Pons (tissue), 1 donor: ENCODE measurements at places on chromosomes 16 and 17.
A peak's percentile ranks its signal among the peaks of the same experiment; 100 is the strongest.

DNA sequence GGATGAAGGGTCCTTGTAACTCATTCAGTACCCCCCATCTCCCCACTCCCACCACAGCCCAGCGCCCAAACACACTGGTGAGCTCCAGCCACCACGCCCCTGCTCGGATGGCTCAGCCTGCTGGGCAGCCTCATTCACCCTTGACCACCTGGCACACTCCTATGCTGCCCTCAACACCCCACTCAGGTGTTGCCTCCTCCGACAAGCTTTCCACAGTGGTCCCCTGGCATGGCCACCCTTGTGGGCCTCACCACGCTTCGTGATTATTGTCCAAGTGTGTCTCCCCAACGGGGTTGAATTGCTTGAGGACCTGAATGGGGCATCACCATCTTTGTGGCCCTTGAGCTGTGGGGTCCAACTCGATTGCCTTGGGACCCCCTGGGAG, 12.0 kb upstream of the DOC2B start:
- DNase-seq: no peak

GRCh38 chr17:8622191-8622590, 8.3 kb downstream of the MYH10 start:
- DNase-seq: no peak

DNA sequence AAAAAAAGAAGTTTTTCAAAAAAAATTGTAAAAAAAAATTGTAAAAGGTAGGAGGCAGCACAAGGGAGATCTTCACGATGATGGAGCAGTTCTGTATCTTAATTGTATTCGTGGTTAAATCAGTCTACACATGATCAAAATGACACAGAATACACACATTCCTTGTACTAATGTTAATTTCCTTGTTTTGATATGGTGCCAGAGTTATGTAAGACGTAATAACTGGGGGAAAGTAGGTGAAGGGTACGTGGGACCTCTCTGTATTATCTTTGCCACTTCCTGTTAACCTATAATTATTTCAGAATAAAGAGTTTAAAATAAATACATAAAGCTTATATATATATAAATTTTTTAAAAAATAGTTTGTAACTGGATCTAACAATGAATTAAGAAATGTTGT, 36.8 kb downstream of the HELZ start:
- DNase-seq: no peak

- no peak for DNase-seq
Observed at GRCh38 chr17:21419299-21420239, 43.4 kb downstream of the KCNJ12 start.

DNA sequence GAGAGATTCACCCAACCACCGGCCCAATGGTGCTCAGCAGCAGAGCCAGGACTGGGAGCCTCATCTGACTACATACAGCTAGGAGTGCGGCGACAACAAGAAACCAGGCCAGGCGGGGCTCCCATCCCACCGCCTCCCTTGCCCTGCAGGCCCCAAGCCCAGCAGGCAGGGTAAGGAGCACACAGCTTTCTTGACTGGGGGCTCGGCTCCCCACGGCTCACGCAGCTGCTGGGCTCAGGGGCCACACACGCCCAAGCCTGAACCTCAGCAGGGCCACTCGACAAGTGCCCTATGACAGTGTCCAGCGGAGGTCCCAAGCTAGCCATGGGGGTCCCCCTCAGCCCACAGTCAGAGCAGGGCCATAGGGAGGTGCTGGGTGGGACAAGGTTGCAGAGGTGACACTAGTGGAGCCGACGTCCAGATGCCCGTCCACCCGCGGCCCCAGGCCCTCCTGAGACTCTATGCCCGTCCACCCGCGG, 13.7 kb downstream of the PIEZO1 start:
- no peak for DNase-seq

GRCh38 chr16:2472885-2473445, 1.9 kb downstream of the NTN3 start:
- DNase-seq: no peak

DNA sequence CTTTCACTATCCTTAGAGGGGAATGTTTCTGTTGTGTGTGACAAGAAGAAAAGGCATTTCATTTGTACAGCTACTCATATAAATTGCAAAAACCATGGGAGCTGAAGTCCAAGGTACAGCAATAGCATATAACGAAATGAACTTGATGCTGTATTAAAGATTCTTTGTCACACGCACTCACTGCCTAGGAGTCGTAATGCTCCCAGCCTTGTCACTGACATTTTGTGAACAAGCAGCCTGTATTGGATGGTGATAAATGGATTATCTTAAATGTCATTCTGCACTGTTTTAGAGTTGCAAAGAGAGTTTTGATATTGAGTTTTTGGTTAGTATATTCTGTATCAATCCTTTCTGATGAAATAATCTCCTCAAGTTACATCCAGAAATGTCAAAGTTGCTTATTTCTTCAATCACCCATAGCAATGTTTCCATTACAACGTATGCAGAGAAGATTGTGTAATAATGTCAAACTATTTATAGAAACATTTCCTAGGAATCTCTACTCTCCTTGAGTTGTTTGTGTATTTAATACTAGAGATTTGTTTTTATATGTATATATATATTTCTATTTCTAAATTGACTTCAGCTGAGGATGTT, 270.6 kb downstream of the FTO start:
- DNase-seq: no peak

DNA sequence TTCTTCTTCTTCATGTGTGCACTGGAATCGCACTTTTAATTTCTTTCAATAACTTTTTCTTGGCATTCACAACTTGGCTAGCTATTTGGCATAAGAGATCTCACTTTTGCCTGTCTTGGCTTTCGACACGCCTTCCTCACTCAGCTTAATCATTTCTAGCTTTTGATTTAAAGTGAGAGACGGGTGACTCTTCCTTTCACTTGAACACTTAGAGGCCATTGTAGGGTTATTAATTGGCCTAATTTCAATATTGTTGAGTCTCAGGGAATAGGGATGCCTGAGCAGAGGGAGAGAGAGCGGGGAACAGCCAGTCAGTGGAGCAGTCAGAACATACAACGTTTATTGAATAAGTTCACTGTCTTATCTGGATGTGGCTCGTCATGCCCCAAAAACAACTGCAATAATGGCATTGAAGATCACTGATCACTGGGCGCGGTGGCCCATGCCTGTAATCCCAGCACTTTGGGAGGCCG, 200.3 kb downstream of the SEC14L1 start:
- DNase-seq: no peak

- DNase-seq: no peak
Observed at GRCh38 chr17:43042025-43042628, 17.1 kb downstream of the RND2 start.

- DNase-seq: no peak
Observed at GRCh38 chr16:49464877-49465504, 91.4 kb downstream of the C16orf78 start.

DNA sequence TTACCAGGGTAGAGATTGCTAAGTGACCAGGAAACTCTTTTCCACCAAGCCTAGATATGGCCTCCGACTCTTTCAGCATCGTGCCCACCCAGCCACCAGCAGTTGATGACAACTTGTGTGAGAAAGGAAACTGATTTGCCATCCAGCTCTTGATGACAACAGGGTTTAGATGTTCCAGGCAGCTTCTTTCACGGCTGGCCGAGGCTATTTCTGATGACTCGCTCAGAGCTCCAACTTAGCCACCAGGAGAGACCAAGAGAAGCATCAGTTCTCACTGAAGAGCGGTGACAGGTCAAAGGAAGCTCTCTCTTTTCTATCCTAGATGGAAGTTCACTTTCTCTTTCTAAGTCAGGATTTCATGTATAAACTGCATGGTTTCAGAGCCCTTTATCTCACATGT, 61.2 kb downstream of the MPHOSPH6 start:
- no peak for DNase-seq

GRCh38 chr16:29675811-29676643, 3.0 kb upstream of the QPRT start:
- DNase-seq: peak; percentile 50

- no peak for DNase-seq
Observed at GRCh38 chr16:15539197-15539596, 103.8 kb downstream of the MARF1 start.
